ENCODE measurements at places on chromosomes 5 and 9.

- DNase-seq, result no peak
Measured at GRCh38 chr5:36719282-36719681, 112.9 kb downstream of the SLC1A3 start.

DNA sequence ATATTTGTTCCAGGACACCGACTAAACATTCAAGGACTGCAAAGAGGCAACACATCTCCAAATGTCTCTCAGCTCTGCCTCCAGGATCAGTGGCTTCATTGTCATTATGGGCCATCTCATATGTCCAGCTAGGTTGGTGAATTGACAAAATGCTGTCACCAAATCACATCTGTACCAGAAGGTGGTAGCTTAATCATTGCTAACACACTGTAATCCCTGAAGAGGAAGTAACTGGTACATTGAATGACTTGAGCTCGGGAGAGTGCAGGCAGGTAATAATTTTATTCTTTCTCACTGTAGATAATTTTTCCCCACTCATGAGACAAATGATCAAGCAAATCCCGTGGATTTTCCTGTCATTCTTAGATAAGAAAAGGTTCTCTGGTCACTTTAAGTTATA is 169.8 kb downstream of the SEMA6A start:
- DNase-seq, result no peak

GRCh38 chr5:167284222-167284890 is 1007.1 kb upstream of the WWC1 start:
- DNase-seq, result no peak

GRCh38 chr9:136901516-136902258 is 15.4 kb downstream of the TRAF2 start:
- no peak for DNase-seq

DNA sequence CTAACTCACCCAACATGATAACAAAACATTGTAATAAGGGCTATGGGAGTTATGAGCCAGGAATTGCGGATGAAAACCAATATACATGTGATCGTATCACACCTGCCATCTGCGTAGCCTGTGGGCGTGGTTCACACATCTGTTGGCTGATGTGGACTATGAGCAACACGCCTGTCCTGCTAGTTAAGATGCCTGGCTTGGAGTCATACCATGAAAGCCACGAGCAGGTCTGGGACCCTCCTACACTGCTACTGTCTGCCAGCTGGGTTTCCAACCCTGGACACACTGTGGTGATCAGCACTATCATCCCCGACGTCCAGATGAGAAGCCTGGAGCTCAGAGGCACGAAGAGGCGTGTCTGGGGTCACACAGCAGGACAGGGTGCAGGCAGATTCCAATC is 40.2 kb downstream of the STK10 start:
- DNase-seq, result no peak

GRCh38 chr5:119789406-119790117 is 160.2 kb downstream of the FAM170A start:
- peak; percentile 33 for DNase-seq

GRCh38 chr9:69946800-69947437 is 96.7 kb upstream of the MAMDC2 start:
- no peak for DNase-seq

GRCh38 chr5:152331006-152331405 is 74.1 kb downstream of the NMUR2 start:
- DNase-seq, result no peak

GRCh38 chr9:114962809-114963208 is 32.4 kb upstream of the TNFSF8 start:
- DNase-seq, result no peak

- no peak for DNase-seq
Measured at GRCh38 chr5:176535101-176535663, 2.0 kb downstream of the RNF44 start.

DNA sequence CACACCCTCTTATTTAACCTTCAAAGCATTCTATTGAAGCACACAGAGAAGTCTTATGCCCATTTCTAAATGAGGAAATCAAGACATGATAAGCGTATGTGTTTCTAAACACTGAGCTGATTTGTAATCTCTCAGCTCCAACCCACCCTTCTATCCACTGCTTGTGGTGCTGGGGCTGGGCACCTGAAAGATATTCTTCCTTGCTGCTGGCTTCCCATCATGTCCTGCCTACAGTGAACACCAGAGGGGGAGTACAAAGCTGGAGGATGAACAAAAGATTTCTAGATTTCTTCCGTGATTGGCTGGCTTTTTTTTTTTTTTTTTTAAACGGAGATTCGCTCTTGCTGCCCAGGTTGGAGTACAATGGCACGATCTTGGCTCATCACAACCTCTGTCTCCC is 14.4 kb downstream of the ACTL7A start:
- DNase-seq, result no peak

GRCh38 chr9:99925541-99925940 is 19.1 kb downstream of the STX17 start:
- DNase-seq, result no peak

All from right hindlimb (tissue), 1 donor.